ENCODE measurements at places on chromosomes 7 and 10. TPM values are rescaled to one million over a fixed set of nuclear protein-coding genes. Genes with fewer than 3 reads are reported as not detected.

The FRMD4A gene
- 34.8 TPM for total RNA-seq

The FAM25A gene
- total RNA-seq = not detected

The SLC16A9 gene
- total RNA-seq = 0.80 TPM

The MRLN gene
- not detected for total RNA-seq

The ADCY1 gene
- 0.52 TPM for total RNA-seq

The PCGF5 gene
- 21.0 TPM for total RNA-seq

The IL2RA gene
- not detected for total RNA-seq

The SPAG6 gene
- not detected for total RNA-seq

The TMEM273 gene
- total RNA-seq = not detected

Measured in LHCN-M2 (cell line).